Vagina (tissue), 2 donors: ENCODE measurements at places on chromosomes 6 and 20.

DNA sequence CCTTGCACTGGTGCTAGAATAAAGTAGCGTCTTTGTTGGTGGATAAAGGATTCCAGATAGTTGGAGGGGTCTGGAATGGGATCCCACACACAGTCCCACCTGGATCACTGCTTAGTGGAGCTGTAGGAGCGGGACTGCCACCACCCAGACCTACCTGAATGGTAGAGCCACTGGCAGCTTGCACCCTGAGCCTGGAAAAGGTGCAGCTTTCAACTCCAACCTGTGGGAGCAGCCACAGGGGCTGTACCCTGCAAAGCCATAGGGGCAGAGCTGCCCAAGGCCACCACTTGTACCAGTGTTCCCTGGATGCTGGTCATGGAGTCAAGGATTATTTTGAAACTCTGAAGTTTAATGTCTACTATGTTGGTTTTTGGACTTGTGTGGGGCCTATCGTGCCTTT lies 26.9 kb downstream of the VTA1 start:
- DNase-seq: no peak

- DNase-seq: no peak
These were observed 22.6 kb downstream of the FERMT1 start for GRCh38 chr20:6100246-6100645.

DNA sequence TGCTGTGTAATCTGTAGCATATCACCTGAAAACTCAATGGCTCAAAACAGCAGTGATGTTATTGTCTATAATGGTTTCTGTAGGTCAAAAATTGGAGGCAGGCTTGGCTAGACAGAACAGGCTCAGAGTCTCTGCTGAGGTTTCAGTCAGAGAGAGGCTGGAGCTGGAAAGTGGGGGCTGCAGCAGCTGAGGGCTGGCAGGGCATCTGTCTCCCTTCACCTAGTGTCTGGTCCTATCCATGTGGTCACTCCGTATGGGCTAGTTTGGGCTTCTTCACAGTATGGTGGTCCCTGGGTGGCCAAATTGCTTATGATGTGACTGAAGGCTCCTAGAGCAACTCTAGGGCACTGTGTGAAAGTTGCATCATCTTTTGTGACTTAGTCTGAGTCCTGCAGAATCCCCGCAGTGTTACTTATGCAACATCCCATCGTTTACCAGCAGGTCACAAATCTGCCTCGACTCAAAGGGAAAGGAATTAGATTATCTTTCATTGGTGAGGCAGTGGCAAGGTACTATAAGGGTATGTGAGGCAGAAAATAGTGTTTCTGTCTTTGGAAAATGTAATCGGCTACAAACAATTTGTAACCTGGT lies 497.0 kb downstream of the EPHA7 start:
- no peak for DNase-seq

DNA sequence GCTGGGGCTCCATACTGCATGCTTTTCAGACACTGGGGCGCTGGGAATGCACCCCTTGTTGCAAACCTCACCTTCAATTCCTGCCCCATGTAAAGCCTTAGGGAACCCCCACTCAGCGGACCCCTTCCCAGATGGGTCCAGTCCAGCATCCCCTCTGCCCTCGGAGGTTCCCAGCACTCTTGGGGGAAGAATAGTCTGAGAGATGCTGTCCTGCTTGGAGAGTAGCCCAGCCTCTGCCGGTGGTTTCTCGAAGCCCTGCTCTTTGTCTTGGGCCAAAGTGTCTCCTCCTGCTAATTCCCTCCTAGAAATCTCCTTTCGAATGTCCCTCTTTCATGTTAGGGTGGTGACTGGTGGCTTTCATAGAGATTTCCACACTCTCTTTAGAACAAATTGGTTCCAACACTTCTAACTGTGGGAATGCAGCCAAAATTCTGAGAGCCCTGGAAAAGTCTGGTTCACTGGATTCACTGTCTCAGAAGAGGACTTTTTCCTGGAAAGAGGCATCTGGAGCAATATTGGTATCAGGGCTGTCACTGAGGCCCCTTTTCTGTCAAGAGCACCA lies 24.9 kb upstream of the SULF2 start:
- no peak for DNase-seq

GRCh38 chr6:37106051-37106363 lies 63.9 kb upstream of the PIM1 start:
- no peak for DNase-seq

GRCh38 chr20:13913131-13913530 lies 77.3 kb downstream of the SEL1L2 start:
- DNase-seq: no peak

- no peak for DNase-seq
These were observed 66.4 kb upstream of the PDE10A start for GRCh38 chr6:165729307-165729936.
